ENCODE measurements at places on chromosomes 6 and 20.

- DNase-seq: no peak
Measured at GRCh38 chr6:37135835-37136694, 33.9 kb upstream of the PIM1 start.

DNA sequence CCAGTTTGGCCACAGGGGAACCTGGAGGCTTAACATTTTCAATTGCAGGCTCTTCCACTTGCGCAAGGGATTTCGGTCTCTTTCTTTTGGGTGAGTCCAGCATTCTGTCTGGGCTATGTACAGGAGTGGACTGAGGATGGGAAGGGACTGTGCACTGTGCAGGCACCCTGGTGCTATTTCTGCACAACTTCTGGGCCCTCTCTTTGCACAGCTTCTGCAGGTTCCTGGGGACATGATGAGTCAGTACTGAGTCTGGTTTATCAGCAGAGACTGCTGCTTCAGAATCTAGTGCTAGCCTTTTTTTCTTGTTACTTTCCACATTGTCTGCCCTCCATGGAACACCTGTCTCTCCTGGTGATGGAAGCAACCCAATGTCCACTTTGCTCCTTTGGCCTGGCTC, 78.5 kb upstream of the ASF1A start:
- DNase-seq: no peak

- no peak for DNase-seq
Measured at GRCh38 chr6:138484018-138484731, 15.1 kb downstream of the NHSL1 start.

GRCh38 chr20:10322073-10323012, 103.7 kb downstream of the SNAP25 start:
- DNase-seq: no peak

DNA sequence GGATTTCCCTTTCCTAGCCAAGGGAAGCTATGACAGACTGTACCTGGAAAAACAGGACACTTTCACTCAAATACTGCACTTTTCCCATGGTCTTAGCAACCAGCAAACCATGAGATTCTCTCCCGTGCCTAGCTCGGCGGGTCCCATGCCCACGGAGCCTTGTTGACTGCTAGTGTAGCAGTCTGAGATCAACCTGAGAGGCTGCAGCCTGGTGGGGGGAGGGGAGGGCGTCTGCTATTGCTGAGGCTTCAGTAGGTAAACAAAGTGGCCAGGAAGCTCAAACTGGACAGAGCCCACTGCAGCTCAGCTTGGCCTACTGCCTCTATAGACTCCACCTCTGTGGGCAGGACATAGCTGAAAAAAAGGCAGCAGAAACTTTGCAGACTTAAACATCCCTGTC, 61.8 kb downstream of the EPM2A start:
- DNase-seq: no peak

DNA sequence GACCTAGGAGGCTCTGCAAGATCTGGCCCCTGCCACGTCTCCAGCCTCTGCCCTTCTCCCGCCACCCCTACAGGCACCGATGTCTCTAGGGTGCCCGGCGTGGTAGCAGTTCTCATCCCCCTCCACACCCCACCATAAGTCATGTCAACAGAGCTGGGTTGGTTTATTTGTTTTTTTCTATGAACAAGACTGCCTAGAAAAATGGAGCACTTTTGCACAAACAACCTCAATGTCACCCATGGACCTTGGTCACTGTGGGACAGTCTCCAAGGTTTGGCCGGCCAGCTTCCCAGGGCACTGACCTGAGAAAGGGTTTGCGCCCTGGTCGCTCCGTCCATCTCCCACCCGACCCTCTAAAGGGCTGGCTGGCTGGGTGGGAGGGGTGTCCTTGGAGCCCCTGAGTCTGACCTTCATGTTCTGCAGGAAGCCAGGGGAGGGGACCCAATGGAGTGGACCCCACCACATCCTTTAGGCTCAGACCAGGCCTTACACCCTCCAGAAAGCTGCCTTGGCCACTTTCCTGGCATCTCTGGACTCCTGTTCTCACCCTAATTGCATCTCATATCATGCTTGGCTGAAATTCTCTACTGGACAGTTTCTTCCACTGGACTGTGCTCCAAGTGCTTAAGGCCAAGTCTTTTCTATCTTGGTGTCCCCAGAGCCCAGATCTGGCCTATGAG, 104.8 kb upstream of the PTPN1 start:
- DNase-seq: no peak
